ENCODE measurements at places on chromosomes 3 and 15.

DNA sequence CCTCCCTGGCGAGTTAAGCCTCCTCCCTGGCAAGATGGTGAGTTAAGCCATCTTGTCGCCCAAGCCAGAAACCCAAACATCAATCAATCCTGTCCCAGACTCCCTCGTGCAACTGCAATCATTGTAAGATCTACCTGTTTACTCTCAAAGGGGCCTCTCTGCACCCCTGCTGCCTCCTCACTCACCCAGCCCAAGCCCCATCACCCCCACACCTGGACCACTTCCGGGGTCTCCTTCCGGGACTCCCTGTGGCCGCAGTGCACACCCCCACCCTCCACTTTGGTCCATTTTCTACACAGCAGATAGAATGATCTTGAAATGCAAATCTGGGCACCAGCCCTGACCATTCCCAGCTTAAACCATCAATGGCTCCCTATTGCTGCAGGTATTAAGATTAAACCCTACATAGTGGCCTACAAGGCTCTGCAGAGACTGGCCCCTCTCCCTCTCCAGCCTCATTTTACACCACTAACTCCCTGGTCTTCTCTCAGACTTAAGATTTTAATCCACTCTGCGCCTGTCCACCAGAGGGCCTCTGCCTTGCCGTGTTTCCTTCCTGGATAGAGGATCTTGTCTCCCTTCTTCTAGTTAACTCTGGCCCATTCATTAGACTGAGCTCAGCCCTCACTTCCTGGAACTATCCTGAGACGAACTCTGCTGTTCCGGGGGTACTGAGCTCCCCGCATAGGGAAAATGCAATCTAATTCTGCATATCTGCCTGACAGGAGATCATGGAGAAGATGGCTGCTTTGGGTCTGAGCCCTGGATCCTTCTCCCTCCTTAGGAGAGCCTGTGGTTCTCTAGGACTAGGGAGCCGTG, 41.9 kb upstream of the SLC6A1 start:
- DNase-seq, result no peak

DNA sequence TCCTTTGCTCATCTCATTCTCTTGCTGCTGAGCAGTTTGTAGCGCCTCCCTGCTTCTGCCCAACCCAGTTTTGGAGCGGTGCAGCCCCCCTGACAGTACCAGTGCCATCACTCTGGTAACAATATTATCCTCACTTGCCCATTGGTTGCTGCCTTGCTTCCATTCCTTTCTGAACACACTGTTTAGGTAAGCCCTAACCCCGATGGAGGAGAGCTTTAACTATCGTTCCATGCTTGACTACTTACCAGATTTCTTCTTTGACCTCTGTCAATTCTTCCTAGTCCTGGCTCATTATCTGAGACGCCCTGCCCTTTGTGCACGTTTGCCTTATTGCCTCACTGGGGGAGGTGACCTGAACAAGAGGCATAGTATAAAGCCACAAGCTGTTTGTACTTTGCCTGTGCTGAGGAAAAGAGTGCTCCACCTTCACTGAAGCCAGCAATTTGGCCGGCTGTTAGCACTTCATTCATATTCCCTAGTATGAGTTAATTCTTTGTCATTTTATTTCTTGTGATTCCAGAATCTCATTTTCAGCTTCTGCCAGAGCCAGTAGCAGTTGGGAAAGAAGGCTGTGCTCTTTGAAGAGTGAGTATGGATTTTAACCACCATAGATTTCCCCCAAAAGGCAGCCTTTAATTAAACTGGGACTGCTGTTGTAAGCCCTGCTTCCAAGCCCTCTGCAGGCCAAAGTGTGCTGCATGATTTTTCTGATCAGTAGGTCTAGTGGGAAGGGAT, 11.9 kb downstream of the ABHD6 start:
- DNase-seq, result no peak

- DNase-seq, result no peak
Observed at GRCh38 chr3:106332884-106333283, 464.1 kb upstream of the CBLB start.

- DNase-seq, result no peak
Observed at GRCh38 chr3:163016251-163016650, 1519.6 kb downstream of the OTOL1 start.

GRCh38 chr3:148816981-148817525, 10.6 kb upstream of the CPB1 start:
- DNase-seq, result no peak

- no peak for DNase-seq
Observed at GRCh38 chr3:159635047-159635641, 353.5 kb upstream of the IL12A start.

DNA sequence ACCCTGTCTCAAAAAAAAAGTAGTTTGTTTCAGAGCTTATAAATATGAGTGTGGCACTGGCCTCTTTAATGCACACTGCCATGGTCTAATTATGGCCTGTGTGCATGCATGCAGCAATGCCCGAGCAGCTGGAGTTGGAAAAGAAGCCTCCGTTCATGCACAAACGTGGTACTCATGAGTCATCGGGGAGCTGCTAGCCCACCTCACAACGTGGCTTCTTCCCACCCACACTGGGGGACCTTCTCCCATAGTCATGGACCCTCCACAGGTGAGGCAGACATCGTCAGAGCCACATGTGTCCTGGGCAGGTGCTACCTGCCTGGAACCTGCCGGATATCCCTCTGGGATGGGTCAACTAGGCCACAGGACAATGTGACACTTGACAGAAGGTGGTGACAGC, 66.7 kb downstream of the ATP10A start:
- no peak for DNase-seq

All from thoracic aorta (tissue), 2 donors.